CD8-positive, alpha-beta T cell (primary cell): ENCODE measurements at places on chromosomes 1 and 21.

- DNase-seq = no peak
These were observed 10.5 kb downstream of the CHRNB2 start for GRCh38 chr1:154578058-154578418.

GRCh38 chr1:100359139-100359538 lies 6.8 kb downstream of the CDC14A start:
- DNase-seq = no peak

DNA sequence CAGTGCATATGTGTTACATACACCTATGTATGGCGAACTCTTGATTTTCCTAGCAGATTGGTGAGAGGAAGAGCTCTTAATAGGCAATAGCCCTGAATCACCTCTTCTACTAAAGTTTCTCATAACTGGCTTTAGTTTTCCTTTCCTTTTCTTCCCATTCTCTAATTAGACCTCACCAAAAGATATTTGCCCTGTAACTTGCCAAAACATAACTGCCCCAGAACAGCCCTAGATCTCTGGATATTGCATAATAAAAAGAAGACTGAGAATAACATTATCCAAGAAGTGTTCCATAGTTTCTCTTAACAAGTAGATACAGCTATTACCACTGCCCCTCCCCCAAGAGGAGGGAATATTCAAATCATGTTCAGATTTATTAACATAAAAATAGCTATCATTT lies 16.3 kb downstream of the SGIP1 start:
- no peak for DNase-seq

DNA sequence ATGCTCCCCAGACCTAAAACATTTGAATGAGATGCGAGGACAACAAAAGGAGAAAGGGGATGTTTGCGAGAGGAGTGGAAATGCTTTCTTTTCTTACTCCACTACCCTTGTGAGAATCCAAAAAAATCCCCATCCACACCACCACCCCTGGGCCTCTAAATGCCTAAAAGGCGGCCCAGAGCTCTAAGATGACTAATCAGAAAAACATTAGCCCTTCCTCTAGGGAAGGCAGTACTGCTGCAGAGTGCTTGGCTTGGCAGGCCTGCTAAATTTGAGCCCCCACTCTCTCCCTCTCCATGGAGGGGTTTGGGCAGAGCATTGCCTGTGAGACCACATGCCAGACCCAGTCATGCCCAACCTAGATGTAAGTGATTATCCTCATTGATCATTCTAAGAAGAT lies 347.9 kb downstream of the USH2A start:
- no peak for DNase-seq

GRCh38 chr1:59378621-59379370 lies 81.9 kb downstream of the FGGY start:
- no peak for DNase-seq

DNA sequence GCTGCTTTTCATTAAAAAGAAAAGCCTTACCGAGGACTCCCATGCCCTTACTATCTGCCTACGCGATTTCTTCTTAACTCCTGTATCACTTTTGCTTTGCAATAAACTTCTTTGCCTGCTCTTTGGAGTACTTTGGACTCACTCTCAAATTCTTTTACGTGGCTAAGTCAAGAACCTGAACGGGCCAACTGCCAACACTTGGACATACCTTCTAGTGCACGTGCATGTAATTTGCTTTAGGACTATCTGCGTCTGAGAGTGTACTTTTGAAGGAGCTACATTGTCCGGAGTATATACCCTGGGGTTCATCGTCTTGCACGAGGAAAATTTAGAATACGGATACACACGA lies 3.6 kb upstream of the OTUD3 start:
- DNase-seq = no peak

DNA sequence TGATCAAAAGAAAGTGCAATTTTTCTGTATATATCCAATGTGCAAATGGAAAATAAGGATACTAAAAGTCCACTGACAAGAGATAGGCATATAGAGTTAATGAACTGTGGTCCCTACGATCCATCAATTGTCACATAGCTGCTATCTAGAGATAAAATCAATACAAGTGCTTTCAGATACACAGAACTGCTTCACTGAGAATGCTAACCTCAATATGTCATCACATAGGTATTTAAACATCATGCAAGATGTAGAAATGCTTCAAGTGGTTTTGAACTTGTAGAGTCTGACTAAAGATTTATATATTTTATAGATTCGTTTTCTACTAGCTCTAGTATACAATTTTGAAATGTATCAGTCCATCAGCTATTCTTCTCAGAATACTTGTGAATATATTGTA lies 1604.7 kb downstream of the PLA2G4A start:
- no peak for DNase-seq

DNA sequence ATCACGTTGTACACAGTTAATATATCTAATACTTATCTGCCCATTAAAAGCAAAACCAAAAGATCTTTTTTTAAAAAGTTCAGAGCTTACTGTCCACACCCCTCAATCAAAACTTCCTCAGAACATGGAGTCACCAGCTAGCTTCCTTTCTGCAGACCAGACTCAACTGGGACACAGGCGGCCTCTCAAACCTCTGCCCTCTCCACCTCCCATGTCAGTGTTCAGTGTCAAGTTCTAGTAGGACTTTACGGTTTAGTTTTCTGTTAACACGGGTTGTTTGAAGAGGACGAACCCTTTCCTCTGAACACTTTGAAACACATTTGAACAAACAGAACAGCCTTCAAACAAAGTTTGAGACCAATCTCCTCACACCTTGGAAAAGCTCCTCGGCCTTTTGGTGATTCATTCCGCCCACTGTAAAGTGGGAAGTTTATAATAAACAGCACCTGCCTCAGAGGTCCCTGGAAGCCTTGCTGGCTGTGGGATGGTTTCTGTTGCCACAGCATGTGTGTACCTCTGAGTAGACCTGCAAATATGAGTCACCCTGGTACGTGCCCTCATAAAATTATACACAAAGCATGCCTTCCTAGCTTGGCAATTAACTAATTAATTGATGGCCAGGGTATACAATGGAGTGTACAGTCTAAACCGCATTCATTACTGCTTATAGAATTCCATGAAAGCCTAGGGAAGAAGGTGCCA lies 48.4 kb upstream of the SIPA1L2 start:
- no peak for DNase-seq
